ENCODE measurements at places on chromosomes 2 and 18. TPM values are rescaled to one million over a fixed set of nuclear protein-coding genes. Genes with fewer than 3 reads are reported as not detected.
A peak's percentile ranks its signal among the peaks of the same experiment; 100 is the strongest.

Gene DPP4
- polyA plus RNA-seq, result 4.1 TPM

Gene ECEL1
- polyA plus RNA-seq, result not detected

Gene CAVIN2
- 3.0 TPM for polyA plus RNA-seq

Gene PTPN18
- 44.2 TPM for polyA plus RNA-seq

Gene IL1F10
- polyA plus RNA-seq, result not detected

Gene RND3
- 17.4 TPM for polyA plus RNA-seq

Gene PLCL1
- 5.1 TPM for polyA plus RNA-seq

Gene CHRNG
- polyA plus RNA-seq, result not detected

Gene LYPD6
- polyA plus RNA-seq, result not detected

Gene CHRND
- not detected for polyA plus RNA-seq

Gene LRRTM1
- not detected for polyA plus RNA-seq

GRCh38 chr2:238064376-238064775 is 3.6 kb downstream of the SCLY start:
- no peak for DNase-seq

GRCh38 chr2:227655454-227655853 is 11.2 kb upstream of the SCYGR5 start:
- no peak for DNase-seq

- no peak for DNase-seq
Observed at GRCh38 chr18:76389716-76390115, 105.3 kb downstream of the ZNF516 start.

- no peak for DNase-seq
Observed at GRCh38 chr2:71102981-71103681, 26.9 kb downstream of the MCEE start.

DNA sequence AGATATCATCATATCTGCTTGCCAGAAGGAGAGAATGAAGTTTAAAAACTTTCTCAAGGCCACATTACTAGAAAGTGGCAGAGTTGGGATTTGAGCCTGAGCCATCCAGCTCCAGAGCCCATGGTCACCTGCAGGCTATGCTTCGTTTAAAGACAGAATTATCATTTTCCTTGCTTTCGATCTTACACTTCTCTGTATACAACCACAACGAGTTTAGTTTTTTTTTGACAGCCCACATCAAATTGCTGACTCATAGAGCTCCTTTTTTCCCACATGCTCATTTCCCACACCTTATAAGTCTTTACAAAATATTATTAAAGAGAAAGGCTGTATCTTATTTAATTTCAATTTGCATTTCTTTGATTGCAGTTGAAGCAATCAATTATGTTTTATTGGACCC is 6.5 kb downstream of the PLEK start:
- no peak for DNase-seq

GRCh38 chr2:84816426-84817026 is 64.4 kb downstream of the TRABD2A start:
- no peak for DNase-seq

- DNase-seq, result no peak
Observed at GRCh38 chr2:86510436-86510933, 52.8 kb downstream of the CHMP3 start.

- no peak for DNase-seq
Observed at GRCh38 chr18:210075-210474, 51.7 kb downstream of the USP14 start.

DNA sequence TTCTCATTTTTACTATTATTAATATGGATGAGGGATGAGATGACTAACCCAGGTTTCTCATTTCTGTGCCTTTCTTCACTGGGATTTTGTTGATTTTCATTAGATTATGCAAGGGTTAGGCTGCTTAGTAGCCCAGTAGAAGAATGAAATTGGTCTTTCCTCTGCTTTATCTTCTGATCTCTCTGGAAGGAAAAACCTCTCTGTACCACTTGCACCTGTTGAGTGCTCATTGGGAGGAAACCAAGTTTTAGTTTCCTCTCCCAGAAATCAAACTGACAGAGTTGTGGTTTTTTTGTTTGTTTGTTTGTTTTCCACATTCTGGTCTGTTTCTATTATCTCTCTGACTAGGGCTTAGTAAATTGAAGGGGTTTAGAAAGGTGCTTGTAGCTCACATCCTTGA is 60.8 kb downstream of the KIAA1328 start:
- no peak for DNase-seq

GRCh38 chr2:116732322-116732721 is 1082.2 kb upstream of the DDX18 start:
- DNase-seq, result no peak

GRCh38 chr18:70291295-70291574 is 2.4 kb downstream of the SOCS6 start:
- no peak for DNase-seq

DNA sequence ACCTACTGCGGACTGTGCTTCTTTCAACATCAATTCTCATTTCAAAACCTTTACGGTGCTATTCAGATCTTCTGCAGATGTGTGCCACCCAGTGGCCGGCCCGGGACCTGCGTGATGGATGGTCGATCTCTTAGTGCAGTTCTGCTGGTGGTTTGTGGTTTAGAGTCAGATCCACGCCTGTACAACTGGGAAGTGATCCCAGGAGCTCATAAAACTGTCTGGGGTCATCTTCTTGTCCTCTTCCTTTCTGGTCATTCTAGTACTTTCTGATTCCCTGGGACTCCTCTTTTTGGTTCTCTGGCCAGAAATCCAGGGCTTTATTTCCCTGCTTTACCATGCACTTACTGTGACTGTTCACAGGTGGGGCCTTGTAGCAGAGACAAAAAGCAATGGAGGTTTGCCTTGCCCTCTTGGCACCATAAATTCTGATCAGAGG is 15.8 kb upstream of the SELENOI start:
- peak; percentile 95 for DNase-seq

DNA sequence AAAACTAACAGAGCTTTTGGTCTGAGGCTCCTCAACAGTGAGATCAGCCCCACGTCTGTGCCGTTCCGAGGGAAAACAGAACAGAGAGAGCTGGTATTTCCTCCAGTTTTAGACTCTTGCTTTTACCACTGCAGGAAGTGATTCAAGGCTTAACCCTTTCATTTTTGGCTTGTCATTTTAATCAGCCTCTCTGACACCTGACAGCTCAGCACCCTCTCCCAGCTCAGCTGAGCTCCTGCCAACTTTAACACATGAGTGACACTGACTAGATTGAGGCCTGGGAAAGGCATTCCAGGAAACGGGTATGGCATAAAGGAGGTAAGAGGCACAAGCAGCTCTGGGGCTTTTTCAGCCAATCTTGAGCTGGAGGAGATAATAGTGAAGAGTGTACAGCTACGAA is 239.4 kb upstream of the SKOR2 start:
- no peak for DNase-seq

DNA sequence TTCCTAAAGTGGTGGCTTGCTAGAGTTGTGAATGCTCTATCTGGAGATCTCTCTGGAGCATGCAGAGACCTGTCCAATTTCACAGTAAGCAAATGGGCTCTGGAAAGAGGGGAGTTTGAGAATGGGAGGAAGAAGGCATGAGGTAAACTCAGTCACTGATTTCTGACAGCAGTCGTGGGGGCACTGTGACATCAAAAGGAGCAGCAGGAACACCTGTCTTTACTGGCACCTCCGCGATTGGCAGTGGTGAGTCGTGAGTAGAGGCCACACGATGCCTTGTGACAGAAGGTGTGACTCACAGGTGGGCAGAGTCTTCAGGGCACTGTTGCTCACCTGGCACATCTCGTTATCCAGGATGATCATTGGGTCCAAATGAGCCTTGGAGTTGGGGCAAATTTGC is 38.8 kb upstream of the CAVIN2 start:
- DNase-seq, result no peak

DNA sequence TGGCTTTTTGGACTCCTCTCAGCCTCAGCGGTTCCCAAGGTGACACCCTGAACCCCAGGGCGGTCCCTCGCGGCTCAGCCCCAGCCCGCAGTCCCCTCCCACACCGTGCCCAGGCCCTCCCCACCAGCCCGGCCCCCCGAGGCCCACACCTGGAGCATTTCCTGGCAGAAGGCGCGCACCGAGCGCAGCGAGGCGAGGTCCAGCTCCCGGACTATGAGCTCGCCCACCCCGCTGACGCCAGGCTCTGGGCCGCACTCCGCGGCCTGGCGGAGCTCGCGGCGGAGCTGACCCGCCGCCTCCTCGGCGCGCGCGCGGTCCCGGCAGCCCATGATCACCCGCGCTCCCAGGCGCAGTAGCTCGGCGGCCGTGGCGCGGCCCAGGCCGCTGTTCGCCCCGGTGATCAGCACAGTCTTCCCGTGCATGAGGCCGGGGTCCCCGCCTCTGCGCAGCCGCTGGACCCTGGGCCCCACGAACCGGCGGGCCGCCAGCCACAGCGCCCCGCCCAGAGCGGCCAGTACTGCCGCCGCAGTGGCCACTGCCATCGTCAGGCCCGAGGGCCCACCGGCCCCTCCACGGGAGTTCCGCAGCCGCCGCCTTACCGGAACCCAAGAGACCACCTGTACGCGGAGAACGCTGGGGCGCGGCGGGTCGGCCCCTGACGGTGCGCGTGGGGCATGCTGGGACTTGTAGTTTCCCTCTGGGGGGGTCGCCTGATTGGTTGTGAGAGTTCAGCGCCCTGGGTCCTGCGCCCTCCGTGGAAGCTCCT is at the start of gene RDH14:
TSS of gene RDH14 (minus strand) at position 623 of the 766 bp plus-strand sequence. CDS start at position 542, 81 bp downstream.
- peak; percentile 96 for DNase-seq

DNA sequence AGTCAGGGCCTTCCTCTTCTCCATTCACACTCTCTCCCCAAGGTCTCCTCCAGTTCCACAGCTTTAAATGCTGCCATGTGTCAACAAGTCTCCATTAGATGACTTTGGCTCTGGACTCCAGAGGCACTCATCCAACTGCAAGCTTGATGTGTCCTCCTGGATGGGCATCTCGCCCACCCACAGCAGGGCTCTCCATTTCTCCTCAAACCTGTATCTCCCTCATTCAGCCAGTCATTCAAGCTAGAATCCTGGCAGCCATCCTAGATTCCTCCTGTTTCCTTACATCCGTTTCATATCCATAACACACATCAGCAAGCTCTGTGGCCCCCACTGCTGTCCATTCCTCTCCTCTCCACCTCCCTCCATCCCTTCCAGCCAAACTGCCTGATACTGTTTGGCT is 88.4 kb upstream of the AFF3 start:
- DNase-seq, result no peak

- no peak for DNase-seq
Observed at GRCh38 chr2:198448789-198449188, 644.4 kb downstream of the PLCL1 start.

GRCh38 chr2:108412995-108413710 is 35.4 kb downstream of the SULT1C4 start:
- no peak for DNase-seq

GRCh38 chr2:128313091-128313836 is 5.4 kb downstream of the HS6ST1 start:
- no peak for DNase-seq

Data from aorta (tissue), 5 donors.